Breast epithelium (tissue), 4 donors: ENCODE measurements at places on chromosomes 7 and 10.
A peak's percentile ranks its signal among the peaks of the same experiment; 100 is the strongest.

- no peak for DNase-seq
These were observed 7.3 kb downstream of the TWIST1 start for GRCh38 chr7:19110026-19110730.

DNA sequence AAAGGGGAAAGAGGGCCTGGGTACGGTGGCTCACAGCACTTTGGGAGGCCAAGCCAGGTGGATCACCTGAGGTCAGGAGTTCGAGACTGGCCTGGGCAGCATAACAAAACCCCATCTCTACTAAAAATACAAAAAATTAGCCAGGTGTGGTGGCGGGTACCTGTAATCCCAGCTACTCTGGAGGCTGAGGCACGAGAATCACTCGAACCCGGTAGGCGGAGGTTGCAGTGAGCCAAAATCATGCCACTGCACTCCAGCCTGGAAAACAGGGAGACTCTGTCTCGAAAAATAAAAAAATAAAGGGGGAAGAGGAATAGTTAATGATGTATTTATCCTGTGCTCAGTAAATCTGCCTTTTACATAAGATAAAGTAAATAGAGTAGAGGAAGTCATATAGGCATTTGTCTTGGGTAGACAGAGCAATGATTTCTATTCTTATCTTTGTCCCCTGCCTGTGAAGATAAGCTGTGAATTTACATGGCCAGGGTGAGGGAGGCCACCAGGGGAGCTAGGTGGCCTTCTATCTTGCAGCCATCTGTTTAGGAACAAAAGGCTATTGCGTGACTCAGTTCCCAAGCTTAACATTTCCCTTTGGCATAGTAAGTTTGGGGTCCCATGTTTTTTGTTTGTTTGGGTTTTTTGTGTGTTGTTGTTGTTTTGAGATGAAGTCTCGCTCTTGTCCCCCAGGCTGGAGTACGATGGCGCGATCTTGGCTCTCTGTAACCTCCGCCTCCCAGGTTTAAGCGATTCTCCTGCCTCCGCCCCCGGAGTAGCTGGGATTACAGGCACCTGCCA, 73.2 kb upstream of the GTF2I start:
- no peak for DNase-seq

DNA sequence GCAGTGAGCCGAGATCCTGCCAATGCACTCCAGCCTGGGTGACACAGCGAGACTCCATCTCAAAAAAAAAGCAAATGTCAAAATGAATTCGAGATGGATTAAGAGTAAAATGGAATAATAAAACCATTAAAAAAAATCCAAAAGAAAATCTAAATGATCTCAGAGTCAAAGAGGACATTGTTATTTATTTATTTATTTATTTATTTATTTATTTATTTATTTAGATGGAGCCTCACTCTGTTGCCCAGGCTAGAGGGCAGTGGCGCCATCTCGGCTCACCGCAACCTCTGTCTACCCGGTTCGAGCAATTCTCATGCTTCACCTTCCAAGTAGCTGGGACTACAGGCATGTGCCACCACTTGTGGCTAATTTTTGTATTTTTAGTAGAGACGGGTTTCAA, 349.2 kb downstream of the ANKRD30A start:
- DNase-seq: no peak

DNA sequence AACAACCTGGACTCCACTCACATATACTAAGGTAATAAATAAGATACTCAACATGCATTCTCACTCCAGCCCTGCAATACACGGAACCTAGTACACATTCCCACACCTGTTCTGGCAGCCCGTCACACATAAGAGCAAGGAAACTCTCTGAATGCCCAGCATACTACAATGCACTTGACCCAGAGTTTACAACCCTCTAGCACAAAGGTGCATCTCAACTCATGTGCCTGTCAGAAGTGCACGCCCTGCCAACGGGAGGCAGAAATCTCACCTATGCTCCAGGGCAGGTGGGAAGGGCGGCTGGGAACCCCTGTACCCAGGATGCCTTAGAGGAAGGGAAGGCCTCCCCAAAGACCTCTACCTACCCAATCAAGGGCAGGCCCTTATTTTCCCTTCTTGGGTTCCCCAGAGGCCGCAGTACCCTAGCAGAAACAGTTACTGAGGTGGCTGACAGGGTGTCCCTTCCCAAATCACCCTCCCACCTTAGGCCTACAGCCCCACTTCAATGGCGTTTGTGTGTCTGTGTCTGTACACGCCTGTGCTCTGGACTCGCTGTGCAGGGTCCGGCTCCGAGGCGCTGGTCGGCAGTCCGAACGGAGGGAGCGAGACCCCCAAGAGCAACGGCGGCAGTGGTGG, 2.0 kb downstream of the EVX1 start:
- DNase-seq: no peak

GRCh38 chr10:100710151-100710871, 35.1 kb upstream of the PAX2 start:
- no peak for DNase-seq

DNA sequence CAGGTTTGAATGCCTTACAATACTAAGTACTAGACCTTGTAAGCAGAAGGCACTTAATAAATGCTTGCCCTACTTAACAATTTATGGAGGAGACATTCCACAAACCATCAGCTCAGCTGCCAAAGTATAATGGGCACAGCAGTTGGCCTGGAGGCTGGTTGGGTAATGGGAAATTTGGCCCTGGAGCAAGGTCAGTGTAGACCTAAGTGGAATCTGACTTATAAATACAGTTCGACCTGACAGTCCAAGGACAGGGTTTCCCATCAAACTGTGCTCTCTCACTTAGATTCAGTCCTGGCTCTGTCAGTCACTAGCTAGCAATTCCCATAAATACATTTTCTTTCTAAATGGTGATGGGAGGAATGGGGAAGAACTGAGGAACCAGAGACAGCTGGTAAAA, 62.6 kb upstream of the ABCB4 start:
- DNase-seq: no peak

- no peak for DNase-seq
These were observed 26.8 kb downstream of the UBE2D4 start for GRCh38 chr7:43953071-43953470.

- peak; percentile 71 for DNase-seq
These were observed 996 bp downstream of the ADAM12 start for GRCh38 chr10:126387041-126387921.

GRCh38 chr7:137069249-137069963, 201.0 kb downstream of the CHRM2 start:
- DNase-seq: no peak

DNA sequence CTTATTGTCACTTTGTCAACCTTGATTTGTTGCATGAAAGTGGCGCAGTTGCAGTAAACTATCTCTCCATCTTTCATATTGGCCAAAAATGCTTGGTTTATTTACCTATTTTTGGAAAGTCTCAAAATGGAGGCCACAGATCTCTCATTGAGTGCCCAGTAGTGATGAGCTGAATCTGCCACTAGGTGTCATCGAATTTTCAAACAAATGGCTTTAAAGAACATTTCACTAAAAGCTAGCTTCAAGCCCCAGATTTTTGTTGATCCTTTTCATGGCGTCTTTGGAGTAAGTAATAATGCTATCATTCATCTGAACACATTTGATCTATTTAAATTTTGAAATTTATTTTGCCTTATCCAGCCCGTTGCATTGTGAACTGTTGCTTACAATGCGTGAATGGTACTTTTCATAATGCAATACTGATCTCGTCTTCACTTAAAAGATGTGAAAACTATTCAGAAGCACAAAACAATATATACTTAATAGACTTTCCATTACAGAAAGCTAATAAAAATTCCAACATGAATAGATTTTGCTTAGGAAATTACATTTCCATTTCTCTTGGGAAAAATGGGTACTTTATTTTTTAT, 236.2 kb downstream of the DNAJB9 start:
- no peak for DNase-seq

GRCh38 chr10:75632805-75633462, 201.5 kb downstream of the LRMDA start:
- no peak for DNase-seq

- DNase-seq: no peak
These were observed 1.3 kb downstream of the AMPH start for GRCh38 chr7:38629651-38630510.

- DNase-seq: peak; percentile 76
These were observed 90.4 kb downstream of the KIAA1549 start for GRCh38 chr7:138890499-138891445.

- DNase-seq: no peak
These were observed 8.7 kb downstream of the TNRC18 start for GRCh38 chr7:5414916-5415315.

GRCh38 chr10:113445736-113446135, 107.1 kb upstream of the HABP2 start:
- DNase-seq: no peak

- no peak for DNase-seq
These were observed 33.2 kb downstream of the DGKI start for GRCh38 chr7:137813541-137813940.

DNA sequence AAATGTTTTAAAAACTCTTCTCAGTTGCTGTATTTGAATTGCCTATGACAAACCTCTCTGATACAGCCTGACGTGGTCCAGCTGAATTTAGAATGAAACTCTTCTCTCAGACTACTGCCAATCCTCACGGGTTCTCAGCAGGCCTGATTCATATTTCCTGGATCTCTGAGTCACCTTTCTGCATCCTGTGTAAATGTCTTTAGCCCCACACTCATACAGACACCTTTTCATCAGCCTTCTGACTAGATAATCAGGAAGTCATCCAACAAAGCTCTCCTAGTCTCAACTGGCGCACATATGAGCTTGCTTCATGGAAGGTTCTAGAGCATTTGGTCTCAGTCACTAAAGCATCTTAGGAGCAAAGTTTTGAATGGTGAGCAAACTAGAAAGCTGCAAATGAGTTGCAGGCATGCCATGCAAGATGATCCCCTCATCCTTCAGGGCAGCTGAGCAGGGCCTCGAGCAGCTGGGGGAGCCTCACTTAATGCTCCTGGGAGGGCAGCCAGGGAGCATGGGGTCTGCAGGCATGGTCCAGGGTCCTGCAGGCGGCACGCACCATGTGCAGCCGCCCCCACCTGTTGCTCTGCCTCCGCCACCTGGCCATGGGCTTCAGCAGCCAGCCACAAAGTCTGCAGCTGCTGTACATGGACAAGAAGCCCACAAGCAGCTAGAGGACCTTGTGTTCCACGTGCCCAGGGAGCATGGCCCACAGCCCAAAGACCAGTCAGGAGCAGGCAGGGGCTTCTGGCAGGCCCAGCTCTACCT, 182.8 kb downstream of the ARHGAP12 start:
- DNase-seq: no peak

- no peak for DNase-seq
These were observed 80.0 kb downstream of the NRCAM start for GRCh38 chr7:108376206-108376605.

DNA sequence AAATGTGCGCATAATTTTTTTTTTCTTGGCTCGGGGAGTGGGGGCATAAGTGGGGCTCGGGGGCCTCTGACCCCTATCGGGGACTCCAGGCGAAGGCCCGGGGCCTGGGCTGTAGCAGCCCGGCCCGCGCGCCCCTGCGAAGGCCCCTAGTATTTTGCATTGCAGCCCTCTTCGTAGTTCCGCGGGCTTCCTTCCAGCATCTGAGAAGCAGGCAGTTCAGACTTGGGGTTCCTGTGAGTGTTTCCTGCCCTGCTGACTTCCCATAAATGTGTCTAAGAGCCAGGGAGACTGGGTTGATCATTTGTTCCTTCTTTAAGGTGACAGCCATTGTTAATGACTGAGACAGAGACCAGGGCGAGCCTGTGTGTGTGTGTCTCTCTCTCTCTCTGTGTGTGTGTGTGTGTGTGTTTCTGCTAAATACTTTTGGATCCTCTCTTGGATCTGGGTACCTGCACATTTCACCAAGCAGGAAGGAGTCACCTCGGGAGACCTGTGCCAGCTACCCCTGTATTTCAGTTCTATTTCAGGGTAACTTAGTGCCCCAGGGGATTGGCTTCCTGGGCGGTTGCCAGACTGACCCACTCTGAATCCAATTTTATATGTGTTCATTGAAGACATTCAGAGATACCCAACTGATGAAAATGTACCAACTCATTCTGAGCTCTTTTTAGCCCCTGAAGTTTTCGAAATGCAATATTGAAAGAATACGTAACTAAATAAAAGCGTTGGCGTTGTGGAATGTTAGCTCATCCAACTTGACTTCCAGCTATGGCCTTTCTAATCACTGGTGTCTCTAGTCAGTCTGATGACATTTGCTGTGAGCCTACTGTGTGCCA, 805 bp downstream of the MSRB2 start:
- DNase-seq: peak; percentile 54

DNA sequence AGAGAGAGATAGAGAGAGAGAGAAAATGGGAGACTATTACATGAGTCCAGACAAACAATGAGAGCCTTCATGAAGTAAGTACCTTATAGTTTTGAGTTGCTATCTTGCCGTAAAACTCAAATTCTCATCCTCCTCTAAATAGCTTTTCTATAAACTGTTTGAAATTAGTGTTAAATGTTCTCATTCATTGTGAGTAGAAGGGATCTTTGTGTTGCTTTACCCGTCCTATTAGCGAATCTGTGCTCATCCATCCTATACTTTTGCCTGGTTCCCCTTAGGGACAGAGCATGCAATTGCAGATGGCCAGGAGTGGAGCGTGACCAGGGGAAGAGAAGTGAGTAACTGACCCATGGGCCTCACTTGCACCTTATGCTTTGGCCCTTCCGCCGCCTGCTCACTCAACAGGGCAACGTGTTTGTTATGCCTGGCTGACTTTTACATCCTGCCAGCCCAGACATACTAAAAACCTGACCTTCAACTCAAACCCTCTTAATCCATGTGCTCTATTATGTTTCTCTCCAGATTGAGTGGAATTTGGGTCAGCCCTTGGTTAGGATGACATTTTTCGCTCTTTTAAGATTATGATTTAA, 244.2 kb upstream of the YAE1 start:
- no peak for DNase-seq

- DNase-seq: no peak
These were observed 25.8 kb downstream of the ASZ1 start for GRCh38 chr7:117401293-117402002.

DNA sequence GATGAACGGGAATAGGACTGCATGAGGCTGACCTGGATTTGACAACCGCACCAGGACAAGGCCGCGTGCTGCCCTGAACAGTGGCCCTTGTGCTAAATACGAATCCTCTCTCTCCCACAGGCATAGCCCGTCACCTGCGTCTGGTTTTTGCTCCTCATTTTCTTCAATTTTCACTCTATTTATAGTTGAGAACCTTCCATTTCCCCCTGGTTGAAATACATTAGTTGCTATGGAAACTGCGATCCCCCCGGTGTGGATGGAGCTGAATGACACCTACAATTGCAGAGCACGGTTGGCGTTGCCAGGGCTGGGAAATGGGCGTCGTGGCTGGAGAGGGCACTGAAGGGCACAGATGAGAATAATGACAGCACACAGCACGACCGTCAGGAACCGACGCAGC, 158.6 kb upstream of the PITRM1 start:
- DNase-seq: no peak

DNA sequence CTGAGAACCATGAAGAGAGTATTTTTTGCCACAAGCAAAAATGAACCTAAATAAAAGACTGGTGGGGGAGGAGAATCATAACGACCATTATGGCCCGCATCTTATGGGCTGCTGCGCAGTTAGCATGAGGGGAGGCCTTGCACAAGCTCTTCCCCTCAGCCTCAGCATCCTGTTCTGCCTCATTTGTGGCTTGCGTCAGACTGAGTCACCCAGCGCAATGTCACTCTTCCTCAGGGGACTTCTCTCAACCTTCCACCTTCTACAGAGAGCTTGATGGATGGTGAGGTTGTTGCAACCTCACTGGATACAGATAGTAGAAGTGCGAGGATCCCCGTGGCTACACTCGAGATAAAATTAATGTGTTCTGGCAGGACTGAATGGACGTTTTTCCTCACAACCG, 16.8 kb upstream of the GPR15LG start:
- no peak for DNase-seq
